Thyroid gland (tissue), 4 donors: ENCODE measurements at places on chromosomes 11 and 22. TPM values are rescaled to one million over a fixed set of nuclear protein-coding genes. Genes with fewer than 3 reads are reported as not detected.

RGL4 gene
- total RNA-seq = not detected

ALX4 gene
- total RNA-seq = 0.11 TPM

OR10A2 gene
- total RNA-seq = not detected

IFTAP gene
- 48.1 TPM for total RNA-seq

GRIK4 gene
- 0.98 TPM for total RNA-seq
